Thyroid gland (tissue), 4 donors: ENCODE measurements at places on chromosomes 6 and 20.

GRCh38 chr6:169075915-169076654, 177.6 kb downstream of the THBS2 start:
- no peak overlapping the region for H3K4me3 ChIP-seq
- DNase-seq = no peak
- no peaks in the 10 kb centered on the region for H3K36me3 ChIP-seq
- H3K27ac ChIP-seq = no peak overlapping the region
- no peaks in the 10 kb centered on the region for H3K27me3 ChIP-seq
- H3K4me1 ChIP-seq = no peaks in the 10 kb centered on the region

- H3K4me3 ChIP-seq = no peak overlapping the region
- no peaks in the 10 kb centered on the region for H3K4me1 ChIP-seq
- no peaks in the 10 kb centered on the region for H3K36me3 ChIP-seq
- no peak for DNase-seq
- no peaks in the 10 kb centered on the region for H3K27me3 ChIP-seq
Measured at GRCh38 chr6:470901-471448, 79.4 kb downstream of the IRF4 start.

DNA sequence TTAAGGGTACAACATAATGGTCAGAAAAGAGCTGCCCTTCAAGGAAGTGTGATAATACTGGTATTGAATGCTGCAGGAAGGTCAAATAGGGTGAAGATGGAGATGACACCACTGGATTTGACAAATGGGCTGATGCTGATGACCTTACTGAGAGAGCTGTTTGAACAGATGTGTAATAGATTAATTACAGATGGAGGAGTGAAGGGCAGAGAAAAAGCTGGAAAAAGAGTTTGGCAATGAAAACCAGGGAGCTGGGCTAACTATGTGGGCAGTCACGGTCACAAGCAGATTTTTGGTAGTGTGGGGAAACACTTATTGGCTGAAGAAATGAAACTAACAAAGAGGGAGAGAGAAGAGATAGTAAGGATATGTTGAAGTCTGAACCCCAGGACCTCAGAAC, 83.6 kb upstream of the ENPP5 start:
- H3K4me1 ChIP-seq = no peaks in the 10 kb centered on the region
- H3K27ac ChIP-seq = no peak overlapping the region
- DNase-seq = no peak
- H3K36me3 ChIP-seq = no peaks in the 10 kb centered on the region
- no peak overlapping the region for H3K4me3 ChIP-seq

GRCh38 chr20:17287503-17287902, 60.7 kb downstream of the PCSK2 start:
- H3K27me3 ChIP-seq = no peaks in the 10 kb centered on the region
- no peaks in the 10 kb centered on the region for H3K4me1 ChIP-seq
- no peak overlapping the region for H3K27ac ChIP-seq
- H3K36me3 ChIP-seq = no peaks in the 10 kb centered on the region

DNA sequence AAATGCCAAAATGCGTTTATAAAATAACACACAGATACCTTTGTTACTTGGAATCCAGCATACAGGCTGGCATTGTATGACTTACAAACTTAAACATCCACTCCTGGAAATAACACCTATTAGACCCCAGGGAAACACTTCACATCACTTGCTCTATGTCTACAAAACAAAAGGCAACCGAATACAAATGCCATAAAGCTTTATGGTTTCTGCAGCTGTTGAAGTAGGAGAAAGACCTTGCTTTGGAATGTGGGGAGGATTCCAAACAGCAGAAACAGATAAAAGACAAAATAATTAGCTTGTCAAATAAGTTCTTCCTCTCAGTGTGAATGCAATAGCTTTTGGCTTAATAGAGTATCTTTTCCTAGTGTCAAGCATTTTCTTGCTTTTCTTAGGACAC, 9.8 kb upstream of the AMD1 start:
- H3K36me3 ChIP-seq = no peaks in the 10 kb centered on the region
- H3K27me3 ChIP-seq = no peaks in the 10 kb centered on the region
- DNase-seq = no peak

- no peaks in the 10 kb centered on the region for H3K27me3 ChIP-seq
- H3K27ac ChIP-seq = no peak overlapping the region
- H3K4me1 ChIP-seq = peaks cover 3% of the 10 kb centered on the region
- no peaks in the 10 kb centered on the region for H3K36me3 ChIP-seq
Measured at GRCh38 chr6:41967312-41968287, 26.0 kb upstream of the CCND3 start.

DNA sequence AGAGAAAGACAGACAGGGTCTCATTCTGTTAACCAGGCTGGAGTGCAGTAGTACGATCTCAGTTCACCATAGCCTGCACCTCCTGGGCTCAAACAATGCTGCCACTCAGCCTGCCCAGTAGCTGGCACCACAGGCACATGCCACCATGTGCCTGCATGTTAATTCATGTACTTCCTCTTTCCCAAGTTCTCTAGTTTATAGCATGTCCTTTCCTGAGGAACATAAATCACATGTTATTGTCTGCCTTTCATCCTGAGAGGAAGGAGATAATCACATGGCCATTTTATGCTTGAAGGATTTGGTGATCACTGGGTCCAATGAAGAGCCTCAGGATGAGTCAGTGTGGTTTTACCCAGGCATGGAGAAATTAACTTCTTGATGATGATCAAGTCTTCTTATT, 47.9 kb downstream of the COL11A2 start:
- H3K4me3 ChIP-seq = no peak overlapping the region
- H3K4me1 ChIP-seq = no peaks in the 10 kb centered on the region

DNA sequence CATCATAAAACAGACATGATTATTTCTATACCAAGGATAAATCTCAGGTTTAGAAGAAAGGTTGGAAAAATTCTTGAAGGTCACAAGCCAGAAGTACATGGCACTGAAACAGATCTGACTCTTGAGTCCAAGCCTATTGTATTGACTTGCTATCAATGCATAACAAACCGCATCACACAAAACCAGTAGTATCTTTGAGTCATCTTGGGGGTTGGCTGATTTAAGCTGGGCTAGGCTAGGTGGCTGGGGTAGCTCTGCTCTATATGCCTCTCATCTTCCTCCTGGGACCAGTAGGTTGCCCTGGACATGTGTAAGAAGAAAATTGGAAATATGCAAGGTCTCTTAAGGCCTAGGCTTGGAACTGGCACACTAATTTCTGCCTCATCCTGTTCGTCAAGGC, 37.0 kb upstream of the RAB23 start:
- H3K4me3 ChIP-seq = no peak overlapping the region
- H3K36me3 ChIP-seq = no peaks in the 10 kb centered on the region
- DNase-seq = no peak
- H3K27me3 ChIP-seq = no peaks in the 10 kb centered on the region
- H3K4me1 ChIP-seq = peaks cover 46% of the 10 kb centered on the region
- H3K27ac ChIP-seq = peak overlapping the region; percentile 88

DNA sequence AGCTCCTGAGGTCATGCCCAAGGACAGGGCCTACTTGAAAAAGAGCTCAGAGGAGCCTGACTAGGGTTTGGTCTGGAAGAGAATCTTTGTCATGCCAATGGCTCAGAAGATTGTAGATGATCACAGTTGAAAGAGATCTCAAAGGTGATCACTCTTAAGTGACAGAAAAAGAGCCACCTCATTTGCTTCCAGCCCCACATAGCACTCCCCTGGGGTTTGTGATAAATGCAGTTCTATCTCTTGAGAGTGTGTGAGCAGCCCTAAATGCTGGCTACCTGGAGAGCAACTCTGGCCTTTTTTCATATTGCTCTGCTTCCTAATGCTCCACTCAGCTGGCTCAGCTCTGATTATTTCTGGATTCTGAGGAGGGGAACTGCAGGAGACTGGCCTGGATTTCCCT, 39.3 kb downstream of the KLHL32 start:
- H3K4me3 ChIP-seq = no peak overlapping the region
- DNase-seq = no peak
- no peaks in the 10 kb centered on the region for H3K27me3 ChIP-seq
- H3K36me3 ChIP-seq = no peaks in the 10 kb centered on the region
- no peaks in the 10 kb centered on the region for H3K4me1 ChIP-seq

GRCh38 chr6:33373960-33374910, 17.4 kb upstream of the KIFC1 start:
- no peaks in the 10 kb centered on the region for H3K27me3 ChIP-seq
- peak; percentile 60 for DNase-seq
- peak overlapping the region; percentile 93 for H3K27ac ChIP-seq
- H3K4me3 ChIP-seq = no peak overlapping the region
- peaks cover 54% of the 10 kb centered on the region for H3K4me1 ChIP-seq

DNA sequence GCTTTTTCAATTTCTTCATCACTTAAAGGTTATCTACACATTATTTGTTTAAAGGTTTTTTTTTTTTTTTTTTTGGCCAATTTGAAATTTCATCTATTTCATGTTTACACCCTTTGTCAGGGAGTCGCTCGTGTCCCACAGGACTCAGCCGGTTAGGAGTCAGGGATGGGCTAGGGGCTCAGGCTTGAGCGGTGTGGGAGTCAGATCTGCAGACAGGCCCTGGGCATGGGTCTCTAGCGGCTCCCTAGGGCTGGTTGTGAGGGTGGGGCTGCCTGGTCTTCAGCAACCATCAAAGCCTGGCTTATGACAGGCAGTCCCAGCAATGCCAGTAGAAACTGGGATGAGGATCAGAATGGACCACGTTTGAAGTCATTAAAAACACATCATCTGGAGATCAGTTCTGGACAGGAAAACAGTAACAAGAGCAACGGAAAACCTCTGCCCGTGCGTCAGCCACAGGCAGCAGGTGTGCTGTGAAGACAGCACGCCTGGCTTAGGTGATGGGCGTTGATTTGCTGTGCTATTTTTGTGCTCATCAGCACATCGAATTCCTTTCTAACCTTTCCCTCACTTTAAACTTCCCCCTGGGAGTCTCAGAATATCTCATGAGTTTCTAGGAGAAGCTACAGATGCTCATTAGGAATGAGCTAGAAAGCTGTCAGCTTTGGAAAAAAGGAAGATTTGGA, 91.3 kb upstream of the MPC1 start:
- H3K4me3 ChIP-seq = no peak overlapping the region
- H3K27ac ChIP-seq = no peak overlapping the region
- no peaks in the 10 kb centered on the region for H3K4me1 ChIP-seq

- H3K27me3 ChIP-seq = no peaks in the 10 kb centered on the region
- no peak overlapping the region for H3K4me3 ChIP-seq
- H3K27ac ChIP-seq = no peak overlapping the region
- H3K4me1 ChIP-seq = peaks cover 6% of the 10 kb centered on the region
Measured at GRCh38 chr6:137309078-137309762, 90.0 kb upstream of the IFNGR1 start.

- no peaks in the 10 kb centered on the region for H3K27me3 ChIP-seq
- no peak overlapping the region for H3K4me3 ChIP-seq
- no peaks in the 10 kb centered on the region for H3K36me3 ChIP-seq
Measured at GRCh38 chr20:24935140-24935539, 13.9 kb upstream of the CST7 start.
